ENCODE measurements at places on chromosomes 7 and 10.

DNA sequence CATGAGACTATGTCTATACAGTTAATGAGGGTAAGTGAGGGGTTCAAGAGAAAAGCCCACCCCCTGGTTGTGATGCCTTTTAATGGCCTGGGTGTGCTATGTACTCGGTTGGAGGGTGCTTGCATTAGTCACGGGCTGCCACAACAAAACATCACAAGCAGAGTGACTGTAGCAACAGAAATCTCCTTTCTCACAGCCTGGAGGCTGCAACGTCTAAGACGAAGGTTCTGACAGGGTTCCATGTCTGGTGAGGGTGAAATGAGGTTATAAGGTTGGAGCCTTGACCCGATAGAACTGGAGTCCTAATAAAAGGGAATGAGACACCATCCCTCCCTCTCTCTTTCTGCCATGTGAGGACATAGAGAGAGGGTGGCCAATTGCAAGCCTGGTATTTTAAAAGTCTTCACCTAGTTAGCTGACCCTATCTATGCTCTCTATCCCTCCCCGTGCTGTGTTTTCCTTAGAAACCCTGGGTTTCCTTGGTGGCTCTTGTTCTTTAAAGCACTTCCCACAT lies 126.0 kb upstream of the GDF10 start:
- DNase-seq: no peak

DNA sequence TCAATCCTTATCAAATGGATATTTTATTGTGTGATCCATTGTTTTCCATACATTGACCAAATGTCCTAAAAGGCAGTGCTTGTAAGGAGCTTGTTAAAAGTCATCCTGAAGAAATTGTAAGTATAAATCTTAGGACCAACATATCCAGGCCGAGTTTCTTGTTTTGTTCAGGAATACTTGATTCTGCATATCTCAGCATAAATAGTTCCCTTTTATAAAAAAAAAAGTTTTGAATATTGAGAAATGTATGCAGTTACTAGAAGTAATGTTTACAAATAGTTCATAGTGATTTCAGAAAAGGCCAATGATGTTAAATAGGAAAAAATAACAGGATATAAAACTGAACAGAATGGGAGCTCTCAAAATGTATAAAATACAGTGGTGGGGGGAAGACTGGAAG lies 6.6 kb downstream of the GRID1 start:
- DNase-seq: no peak

GRCh38 chr7:197413-198335 lies 5.3 kb downstream of the FAM20C start:
- DNase-seq: no peak

- DNase-seq: no peak
Observed at GRCh38 chr10:104325436-104326435, 12.5 kb downstream of the ITPRIP start.

- no peak for DNase-seq
Observed at GRCh38 chr7:18087026-18087686, 59.5 kb upstream of the PRPS1L1 start.

DNA sequence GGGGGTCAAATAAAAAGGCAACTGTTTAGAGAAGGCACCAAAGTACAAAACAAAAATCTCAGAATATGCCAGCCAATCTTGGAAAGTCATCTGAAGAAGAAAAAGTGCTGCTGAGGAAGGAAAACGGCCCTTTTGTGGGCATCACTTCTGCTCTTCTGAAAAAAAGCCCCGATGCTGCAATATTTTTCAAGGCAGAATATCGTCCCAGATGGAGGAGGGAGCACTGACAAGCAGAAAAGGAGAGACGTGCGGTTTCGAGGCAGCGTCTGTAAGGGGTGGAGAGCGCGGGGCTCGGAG lies 959 bp upstream of the ATRNL1 start:
- no peak for DNase-seq
